ENCODE measurements at places on chromosomes 3 and 15.

- no peak for DNase-seq
These were observed 8.8 kb upstream of the TOPBP1 start for GRCh38 chr3:133670525-133670995.

GRCh38 chr15:51218299-51218938, 120.0 kb downstream of the CYP19A1 start:
- no peak for DNase-seq

GRCh38 chr3:176562331-176562730, 635.0 kb downstream of the TBL1XR1 start:
- DNase-seq = peak; percentile 8

- no peak for DNase-seq
These were observed 325.5 kb downstream of the RBMS3 start for GRCh38 chr3:29606416-29606815.

DNA sequence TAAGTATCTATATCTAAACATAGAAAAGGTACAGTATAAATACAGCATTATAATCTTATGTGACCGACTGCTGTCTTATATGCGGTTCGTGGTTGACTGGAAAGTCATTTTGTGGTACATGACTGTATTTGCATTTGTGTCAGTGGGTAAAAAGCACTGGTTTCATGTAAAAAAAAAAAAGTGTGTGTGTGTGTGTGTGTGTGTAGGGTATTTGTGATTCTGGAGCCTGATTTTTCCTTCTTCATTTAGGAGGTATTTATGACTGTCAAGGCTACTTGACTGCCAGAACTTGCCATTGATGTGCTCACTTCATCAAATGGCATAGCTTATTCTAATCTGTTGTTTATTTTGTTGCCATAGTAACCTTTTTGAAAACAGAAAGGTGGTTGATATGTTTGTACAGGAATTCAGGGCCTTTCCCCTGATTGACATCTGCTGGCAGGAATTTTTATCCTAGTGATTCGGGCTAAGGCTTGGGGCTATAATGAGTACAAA, 63.2 kb downstream of the AKAP13 start:
- no peak for DNase-seq

All from GM04503 (cell line).